ENCODE measurements at places on chromosomes 6 and 20.
A peak's percentile ranks its signal among the peaks of the same experiment; 100 is the strongest.

DNA sequence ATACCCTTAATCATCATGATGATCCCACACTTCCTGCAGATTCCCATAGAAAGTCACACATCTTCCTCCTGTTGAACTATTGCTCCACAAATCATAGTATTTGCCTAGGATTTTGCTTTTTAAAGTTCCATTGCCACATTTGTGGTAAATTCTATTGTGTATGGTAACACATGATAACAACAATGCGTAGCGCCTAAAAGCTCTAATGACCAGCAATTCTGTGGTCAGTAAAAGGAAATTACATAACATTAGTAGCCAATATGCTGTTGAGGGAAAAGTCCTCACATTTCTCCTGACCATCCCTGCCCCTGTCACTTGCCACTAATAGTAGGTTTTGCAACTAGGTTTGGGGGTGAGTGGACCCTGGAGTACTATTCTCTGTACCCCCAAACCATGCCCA, 31.8 kb upstream of the PDE7B start:
- no peak for DNase-seq

DNA sequence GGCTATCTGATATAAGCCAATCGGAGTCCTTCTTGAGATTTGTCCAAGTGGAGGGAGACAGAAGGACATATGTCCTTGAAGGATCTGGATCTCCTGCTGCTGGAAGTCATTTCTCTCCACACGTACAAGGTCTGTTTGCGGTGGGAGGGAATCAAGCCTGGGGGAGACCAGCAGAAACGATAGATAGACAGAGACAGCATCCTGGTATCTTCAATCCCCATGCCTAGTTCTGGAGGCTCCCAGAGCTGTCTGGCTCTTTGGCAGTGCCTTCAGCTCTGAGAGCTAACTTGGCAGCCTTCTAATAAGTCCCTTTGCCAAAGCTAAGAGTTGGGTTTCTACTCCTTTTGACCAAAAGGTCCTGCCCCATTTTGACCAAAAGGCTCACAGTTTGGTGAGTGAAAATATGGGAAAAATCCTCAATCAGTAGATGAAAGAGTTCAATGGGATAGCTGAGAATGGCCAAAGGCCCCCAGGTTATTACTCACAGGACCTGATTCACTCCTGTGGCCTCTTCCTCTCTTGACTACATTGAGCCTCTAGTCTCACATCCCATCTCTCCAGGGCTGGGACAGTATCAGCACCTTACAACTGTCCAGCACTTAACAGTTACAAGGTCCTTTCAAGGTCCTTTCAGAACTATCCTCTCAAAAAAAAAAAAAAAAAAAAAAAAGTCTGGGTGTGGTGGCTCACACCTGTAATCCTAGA, 20.3 kb downstream of the AARS2 start:
- DNase-seq: no peak

DNA sequence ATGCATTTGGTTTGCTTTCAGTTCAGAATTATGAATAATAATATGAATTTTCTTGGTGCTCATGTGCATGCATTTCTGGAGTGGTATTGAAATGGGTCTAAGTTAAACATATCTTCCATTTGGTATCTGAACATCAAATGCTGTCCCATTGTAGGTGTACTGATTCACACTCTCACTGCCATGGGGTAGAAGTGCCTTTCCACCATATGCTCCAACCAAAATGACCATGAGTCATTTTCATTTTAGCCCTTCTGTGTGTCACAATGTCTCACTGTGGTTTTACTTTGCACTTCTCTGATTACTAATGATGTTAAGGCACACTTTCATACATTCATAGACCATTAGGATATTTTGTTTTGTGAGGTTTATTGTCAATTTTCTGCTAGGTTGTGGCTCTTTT, 211.9 kb downstream of the HAO1 start:
- DNase-seq: peak; percentile 4

DNA sequence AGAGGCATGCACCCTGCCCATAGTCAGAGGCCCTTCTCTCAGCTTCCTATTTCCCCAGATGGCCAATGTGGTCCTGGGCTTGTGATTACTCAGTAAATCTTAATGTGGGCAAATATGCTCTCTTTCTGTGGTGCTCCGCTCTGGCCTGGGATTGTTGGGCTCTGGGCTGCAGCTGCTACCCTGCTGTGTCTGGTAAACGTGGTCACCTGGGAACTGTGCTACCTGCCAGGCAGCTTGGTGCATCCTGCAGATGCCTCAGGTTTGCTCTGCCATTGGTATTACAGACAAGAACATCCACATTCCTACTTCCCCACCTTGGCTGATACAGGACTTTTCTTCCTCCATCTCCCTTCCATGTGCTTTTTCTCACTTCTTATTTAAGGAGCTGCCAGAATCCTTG, 611.5 kb upstream of the IMPG1 start:
- no peak for DNase-seq

- no peak for DNase-seq
Measured at GRCh38 chr6:29295181-29295585, 6.3 kb upstream of the OR14J1 start.

GRCh38 chr6:110557199-110557598, 80.8 kb upstream of the SLC22A16 start:
- DNase-seq: no peak

GRCh38 chr20:3473944-3474343, 3.1 kb downstream of the ATRN start:
- DNase-seq: no peak

DNA sequence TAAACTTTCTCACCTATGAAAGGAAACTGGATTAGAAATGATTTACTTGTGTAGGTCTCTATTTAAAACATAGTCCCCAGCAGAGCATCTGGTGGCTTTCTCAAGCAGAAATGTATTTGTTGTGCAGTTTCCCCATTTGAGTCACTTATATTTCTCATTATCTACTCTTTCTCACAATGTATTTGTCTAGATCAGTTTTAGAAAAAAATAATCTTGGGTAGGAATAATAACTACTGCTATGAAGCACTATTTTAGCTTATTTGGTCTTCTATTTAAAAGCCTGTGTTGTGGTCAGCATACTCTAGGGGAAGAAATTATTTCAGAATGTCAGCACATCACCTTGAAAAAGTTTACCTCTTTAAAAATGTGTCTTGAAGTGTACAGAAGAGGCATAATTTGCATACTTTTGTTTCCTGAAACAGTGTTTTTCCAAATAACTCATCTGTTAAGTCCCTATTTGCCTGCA, 60.9 kb upstream of the PRL start:
- no peak for DNase-seq

- DNase-seq: peak; percentile 31
Measured at GRCh38 chr6:148649454-148649963, 97.3 kb upstream of the UST start.

- DNase-seq: no peak
Measured at GRCh38 chr6:37625591-37626374, 71.9 kb downstream of the MDGA1 start.

- DNase-seq: peak; percentile 47
Measured at GRCh38 chr6:3163248-3163594, 5.9 kb upstream of the TUBB2A start.

DNA sequence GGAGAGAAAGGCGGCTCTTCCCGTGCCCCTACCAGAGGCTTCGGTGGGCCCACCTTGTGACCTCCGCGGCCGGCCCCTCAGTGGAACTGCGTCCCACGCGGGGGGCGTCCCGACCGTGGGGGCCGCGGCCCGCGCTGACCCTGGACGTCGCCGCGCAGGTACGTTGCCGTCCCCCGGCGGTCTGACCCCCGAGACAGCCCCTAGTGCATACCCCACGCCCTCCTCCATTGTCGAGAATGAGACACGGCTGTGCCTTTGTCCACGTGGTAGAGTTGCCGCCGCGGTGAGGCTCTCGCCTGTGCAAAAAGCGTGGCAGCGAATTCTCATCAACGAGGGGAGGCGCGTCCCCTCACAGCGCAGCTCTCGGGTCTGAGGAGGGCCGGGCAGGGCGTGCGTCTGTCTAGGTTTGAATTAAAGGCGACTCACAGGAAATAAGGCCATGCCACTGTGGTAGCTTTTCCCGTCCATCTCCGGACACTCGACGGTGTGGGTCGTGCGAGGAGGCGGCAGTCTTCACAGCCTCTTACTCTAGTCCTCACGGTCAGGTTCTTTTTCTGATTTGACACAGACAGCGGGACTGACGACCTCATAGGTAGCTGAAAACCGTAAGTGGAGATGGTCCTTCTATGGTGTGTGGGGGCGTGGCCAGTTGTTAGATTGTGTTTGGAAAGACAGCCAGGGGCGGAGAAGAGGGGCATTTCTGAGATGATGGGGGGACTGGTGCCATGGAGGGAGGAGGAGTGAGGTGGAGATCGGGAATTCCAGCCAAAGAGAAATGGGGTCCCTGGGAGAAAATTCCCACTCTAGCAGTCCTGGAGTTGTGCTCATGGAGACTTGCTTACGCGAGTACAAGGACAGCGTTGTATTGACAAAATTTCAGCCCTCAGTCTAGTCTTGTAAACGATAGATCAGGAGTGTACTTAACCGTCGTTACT, 580 bp downstream of the NXT1 start:
- DNase-seq: peak; percentile 18

GRCh38 chr20:23446505-23446904, 6.2 kb downstream of the CST11 start:
- DNase-seq: peak; percentile 54

DNA sequence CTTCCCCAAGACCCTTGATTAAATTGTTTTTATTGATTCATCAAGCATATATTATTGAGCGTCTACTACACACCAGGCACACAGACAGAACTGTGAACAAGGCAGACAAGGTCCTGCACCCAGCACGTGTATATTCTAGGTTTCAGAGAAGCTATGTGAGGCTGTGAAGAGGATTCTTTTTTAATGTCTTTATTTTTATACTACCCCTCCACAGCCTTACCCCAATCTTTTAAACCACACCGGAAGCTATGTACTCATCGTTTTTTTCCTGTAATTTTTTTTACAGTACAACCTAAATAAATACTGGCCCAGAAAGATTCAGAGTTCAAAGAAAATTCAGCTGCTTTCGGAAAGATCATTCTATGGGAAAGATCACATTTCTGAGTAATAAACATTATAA, 10.0 kb downstream of the SGK1 start:
- DNase-seq: peak; percentile 51

GRCh38 chr20:34581341-34582184, 23.0 kb downstream of the MAP1LC3A start:
- DNase-seq: no peak

DNA sequence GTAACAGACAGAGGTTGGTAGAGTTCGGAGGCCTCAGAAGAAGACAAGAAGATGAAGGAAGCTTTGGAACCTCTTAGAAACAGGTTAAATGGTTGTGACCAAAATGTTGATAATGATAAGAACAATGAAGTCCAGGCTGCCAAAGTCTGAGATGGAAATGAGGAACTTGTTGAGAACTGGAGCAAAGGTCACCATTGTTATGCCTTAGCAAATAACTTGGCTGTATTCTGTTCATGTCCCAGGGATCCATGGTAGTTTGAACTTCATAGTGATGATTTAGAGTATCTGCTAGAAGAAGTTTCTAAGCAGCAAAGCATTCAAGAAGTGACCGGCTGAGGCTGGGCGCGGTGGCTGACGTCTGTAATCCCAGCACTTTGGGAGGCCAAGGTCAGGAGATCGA, 11.1 kb upstream of the LSM14B start:
- peak; percentile 41 for DNase-seq

DNA sequence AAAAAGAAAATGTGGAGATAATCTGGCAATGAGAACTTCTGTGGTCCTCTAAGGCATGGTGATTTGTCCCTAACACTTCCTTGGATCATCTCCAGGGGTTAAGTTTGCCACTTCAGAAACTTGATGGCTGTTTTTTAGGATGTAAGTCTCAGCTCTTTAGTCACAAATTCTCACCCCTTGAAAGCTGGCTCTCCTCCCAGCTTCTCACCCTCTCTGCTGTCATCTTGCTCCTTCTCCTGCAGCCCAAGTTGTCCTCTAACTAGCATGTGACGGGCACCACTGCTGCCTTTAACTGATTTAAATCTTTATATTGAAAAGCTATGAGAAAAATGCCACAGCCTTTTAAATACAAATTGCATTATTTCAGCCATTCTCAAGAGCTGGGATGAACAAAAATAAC, 107.8 kb downstream of the MAP3K5 start:
- no peak for DNase-seq

DNA sequence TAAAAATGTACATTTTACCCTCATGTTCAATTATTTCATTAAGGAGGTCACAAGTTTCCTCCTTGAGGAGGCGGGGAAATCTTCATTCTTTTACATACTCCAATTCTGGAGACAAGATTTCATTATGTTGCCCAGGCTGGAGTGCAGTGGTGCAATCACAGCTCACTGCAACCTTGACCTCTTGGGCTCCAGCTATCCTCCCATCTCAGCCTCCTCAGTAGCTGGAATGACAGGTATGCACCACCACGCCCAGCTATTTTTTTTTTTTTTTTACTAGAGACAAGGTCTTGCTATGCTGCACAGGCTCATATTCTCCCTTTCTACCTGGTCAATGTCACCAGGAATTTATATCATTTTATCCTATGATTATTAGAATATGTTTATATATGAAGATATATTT, 85.8 kb downstream of the FUT9 start:
- DNase-seq: no peak

- DNase-seq: no peak
Measured at GRCh38 chr6:5325173-5325572, 63.9 kb downstream of the FARS2 start.

Measured in MV-4-11 (cell line).